ENCODE measurements at places on chromosomes 1 and 21.
A peak's percentile ranks its signal among the peaks of the same experiment; 100 is the strongest.

GRCh38 chr1:64645735-64646134 lies 99.1 kb upstream of the RAVER2 start:
- DNase-seq, result no peak

DNA sequence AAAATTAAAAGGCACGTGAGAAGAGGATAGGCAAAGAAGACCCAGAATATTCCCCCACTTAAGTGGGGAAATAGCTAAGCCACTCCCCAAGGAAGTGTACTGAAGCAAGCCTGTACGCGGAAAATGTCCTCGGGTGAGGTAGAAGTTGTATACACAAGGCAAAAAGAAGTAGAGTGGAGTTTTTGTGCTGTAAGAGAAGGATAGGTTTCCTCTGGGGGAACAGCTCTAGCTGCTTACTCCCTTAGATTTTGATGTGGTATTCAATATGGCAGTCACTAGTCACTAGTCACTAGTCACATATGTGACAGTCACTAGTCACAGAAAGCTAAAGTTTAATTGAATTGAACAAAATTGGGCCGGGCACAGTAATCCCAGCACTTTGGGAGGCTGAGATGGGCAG lies 7.6 kb downstream of the TXNIP start:
- DNase-seq, result no peak

DNA sequence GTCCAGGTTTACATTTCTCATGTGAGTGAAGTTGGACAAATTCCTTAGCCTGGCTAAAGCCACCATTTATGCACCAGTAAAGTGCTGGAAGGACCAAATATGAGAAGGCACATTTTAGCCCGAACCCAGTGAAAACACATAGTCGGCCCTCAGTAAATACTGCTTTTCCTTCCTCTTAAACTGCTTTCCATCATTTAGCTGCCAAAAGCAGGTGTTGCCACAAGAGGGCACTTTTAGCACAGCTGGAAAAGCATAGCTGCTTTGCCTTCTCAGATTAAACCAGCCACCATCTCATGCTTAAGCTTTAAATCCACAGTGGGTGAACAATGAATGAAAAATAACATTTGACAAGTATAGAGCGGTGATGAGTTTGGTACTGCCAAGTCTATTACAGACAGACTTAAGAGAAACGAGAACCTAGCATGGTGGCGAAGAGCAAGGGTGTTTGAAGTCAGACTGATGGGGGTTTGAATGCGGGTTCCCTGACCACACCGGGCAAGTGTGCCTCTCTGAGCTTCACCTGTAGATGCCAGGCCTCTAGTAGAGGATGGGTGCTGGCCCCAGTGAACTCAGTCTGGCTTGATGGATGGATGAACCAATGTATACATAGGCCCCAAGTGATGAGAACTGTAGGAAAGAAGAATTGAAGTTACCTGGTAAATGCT lies 57.8 kb downstream of the SLC35D1 start:
- DNase-seq, result peak; percentile 41

- DNase-seq, result peak; percentile 64
Measured at GRCh38 chr1:186985889-186986491, 157.2 kb downstream of the PLA2G4A start.

DNA sequence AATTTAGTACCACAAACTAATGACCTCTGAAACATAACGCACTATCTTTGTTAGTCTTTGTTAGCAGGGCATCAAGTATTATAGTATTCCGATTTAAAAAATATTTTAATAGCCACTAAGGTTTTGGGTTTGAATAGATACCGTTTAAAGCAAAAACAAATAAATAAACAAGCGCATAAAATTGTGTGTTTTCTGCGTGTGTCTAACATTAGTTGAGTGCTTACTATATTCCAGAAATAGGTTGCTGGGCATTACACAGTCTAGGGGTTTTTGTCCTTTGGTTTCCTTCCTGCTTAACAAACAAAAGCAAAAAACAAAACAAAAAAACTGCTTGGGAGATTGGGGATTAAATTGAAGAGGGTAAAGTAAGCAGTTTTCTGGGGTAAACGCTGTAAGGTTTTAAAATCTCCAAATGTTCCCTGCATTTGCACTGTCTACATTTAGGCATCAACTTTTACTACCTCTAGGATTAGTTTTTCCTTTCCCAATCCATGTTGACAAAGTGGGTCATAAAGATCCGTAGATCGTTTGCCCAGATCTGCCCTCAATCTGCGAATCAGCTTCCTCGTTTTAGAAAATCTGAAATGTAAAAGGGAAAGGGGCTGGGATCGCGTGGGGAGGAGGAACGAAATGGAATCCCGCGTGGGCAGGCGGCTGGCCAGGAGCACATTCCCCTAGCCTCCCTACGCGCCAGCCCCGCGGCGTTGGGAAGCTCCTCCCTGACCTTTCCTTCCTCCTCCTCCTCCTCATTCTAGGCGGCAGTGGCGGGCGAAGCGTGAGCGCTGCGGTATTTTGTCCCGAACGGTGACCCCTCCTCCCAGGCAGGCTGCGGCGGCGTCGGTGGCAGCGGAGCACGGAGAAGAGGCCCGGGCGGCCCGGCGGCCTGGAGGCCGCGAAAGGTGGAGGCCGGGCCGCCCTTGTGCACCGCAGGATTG lies at the start of gene KCTD3:
Gene KCTD3, plus strand, starts transcription at position 749 of the 935 bp plus-strand sequence. CDS start 382 bp downstream, outside the sequence.
- DNase-seq, result peak; percentile 77

DNA sequence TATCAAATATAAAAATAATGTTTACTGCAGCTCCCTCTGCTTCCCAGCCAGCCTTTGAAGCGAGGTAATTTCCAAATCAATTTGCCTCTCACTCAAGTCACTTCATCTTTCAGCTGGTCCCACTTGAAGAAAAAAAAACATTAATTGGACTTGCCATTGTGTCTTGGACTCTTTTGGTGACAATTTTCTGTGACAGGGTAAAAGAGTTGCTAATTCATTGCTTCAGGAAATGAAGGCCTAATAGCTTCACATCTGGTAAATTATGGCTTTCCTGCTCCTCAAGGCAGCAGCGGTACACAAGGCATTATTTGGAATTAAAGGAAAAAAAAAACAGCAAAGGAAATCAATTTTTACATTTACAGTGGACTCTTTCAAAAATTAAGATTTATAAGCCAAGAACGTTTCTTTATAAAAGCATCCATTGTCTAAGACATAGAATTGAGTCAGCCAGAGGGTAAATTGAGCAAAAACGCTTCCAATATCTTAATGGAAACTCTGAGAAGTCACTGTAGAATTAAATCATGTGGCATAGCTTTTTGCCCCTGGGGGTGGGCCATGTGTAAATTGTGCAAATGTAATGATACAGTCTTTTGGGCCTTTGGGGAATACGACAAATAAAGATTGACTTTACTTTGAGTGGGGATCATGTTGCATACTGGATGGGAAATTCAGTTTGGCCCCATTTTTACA lies 102.5 kb downstream of the LYPLAL1 start:
- DNase-seq, result no peak

GRCh38 chr1:239558991-239559390 lies 172.6 kb downstream of the CHRM3 start:
- no peak for DNase-seq
